RPMI8226 (cell line): ENCODE measurements at places on chromosomes 7 and 10.

- DNase-seq: peak; percentile 13
These were observed 185.8 kb downstream of the GRM8 start for GRCh38 chr7:127066974-127067373.

- no peak for DNase-seq
These were observed 55.7 kb upstream of the COL1A2 start for GRCh38 chr7:94338921-94339371.

DNA sequence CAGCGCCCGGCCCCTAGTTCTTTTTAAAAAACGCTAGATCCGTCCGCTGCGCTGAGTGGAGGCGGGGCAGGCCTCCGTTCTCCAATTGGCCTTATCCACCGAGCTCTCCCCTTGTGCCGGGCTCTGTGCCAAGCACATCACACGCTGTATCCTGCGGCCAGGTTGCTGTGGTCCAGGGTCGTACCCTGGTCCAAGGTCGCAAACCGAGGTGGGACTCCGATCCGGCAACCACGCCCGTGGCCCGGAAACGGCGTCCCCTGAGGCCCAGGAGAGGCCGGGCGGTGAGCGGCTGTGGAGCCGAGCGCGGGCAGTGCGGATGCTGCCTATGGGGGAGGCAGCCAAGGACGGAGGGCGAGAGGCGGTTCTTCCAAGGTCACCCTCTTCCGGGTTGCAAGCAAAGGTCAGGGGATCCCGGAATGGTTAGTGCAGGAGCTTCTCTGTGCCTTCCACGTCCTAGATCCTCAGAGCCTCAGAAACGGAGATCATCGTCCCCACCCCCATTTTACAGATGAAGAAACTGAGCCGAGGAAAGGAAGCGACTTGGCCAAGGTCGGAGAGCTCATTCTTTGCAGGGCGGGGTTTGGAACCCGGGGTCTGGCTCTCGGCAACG is 72.4 kb upstream of the LRRC4 start:
- DNase-seq: no peak

GRCh38 chr7:114048386-114049235 is 129.8 kb upstream of the PPP1R3A start:
- peak; percentile 72 for DNase-seq

DNA sequence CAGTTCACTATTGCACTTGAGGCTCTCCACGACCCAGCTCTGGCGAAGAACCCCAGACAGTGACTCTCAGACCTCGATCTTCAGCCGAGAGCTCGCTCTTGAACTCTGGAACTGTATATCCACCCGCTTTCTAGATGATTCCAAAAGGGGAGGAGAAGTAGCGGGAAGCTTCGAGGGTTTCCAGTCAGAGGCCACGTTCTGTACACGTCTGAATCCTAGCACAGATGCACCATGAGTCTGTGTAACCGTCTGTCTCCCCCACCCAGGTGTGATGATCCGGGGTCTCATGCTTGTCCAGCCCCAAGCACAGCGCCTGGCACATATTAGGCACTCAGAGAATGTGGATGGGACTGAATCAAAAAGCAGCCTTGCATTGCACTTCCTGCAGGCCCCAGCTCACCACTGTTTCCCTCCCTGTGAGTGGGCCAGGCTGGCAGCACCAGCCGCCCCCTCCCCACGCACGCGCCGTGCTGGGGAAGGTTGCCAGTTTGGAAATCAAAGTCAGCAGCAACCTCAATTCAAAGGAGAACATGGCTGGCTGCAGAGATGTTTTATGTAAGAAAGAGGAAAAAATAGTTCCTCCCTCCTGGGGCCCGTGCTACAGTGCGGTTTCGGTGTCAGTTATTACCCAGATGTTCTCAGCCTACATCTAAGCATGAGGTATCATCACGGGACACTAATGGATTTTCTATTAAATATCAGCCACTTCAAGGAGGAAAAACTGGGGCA is 5.7 kb downstream of the GRID2IP start:
- DNase-seq: peak; percentile 64

DNA sequence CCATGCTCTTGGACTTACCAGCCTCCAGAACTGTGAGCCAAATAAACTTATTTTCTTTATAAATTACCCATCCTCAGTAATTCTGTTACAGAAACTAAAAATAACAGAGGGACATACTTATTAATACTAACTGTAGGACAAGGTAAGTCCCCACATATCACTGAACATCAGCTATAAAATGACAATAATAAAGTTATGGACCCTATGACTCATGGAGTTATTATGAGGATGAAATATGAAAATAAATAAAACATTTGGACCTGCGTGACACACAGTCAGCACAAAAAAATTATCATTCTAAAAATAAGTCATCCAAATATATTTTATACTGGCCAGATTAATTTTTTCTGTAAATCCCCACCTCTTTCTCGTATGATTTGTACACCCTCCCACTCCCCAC is 34.9 kb upstream of the ELAPOR2 start:
- DNase-seq: no peak

- peak; percentile 93 for DNase-seq
These were observed 11.7 kb upstream of the ZNF680 start for GRCh38 chr7:64574540-64575099.

GRCh38 chr10:77422491-77423338 is 214.9 kb downstream of the KCNMA1 start:
- no peak for DNase-seq

DNA sequence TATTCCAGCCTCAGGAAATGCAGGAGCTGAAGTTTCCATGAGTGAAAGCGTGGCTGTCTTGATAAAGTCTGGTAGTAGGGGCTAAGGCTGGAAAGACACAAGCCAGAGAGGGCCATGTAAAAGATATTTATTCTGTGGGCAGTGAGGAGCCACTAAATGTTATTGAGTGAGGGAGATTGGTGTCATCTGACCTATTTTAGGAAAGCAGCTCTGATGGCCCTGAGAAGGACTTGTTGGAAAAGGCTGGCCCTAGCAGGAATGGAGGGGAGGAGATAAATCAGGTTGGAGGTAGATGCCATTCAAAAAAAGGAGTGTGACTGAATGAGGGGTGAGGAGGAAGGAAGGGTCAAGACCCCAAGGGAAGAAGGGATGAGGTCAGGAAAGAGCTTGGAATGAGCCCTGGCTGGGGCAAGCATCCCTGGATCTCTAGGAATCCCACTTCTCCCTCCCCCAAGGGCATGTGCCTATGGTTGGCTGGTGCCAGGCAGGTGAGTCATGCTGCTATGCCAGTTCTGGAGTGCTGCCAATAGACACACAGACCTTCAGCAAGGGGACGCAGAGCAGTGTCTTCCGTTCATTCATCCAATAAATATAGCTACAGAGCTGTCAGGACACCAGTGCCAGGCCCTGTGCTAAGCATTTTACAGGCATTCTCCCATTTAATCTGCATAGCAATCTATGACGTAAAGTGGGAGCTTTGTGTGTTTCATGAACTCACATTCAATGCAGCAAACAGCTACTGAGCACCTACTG is 2.0 kb downstream of the ANKRD2 start:
- DNase-seq: peak; percentile 90

GRCh38 chr7:9719303-9719702 is 1254.4 kb upstream of the PHF14 start:
- DNase-seq: no peak

GRCh38 chr10:90652519-90652918 is 205.3 kb downstream of the HTR7 start:
- no peak for DNase-seq

DNA sequence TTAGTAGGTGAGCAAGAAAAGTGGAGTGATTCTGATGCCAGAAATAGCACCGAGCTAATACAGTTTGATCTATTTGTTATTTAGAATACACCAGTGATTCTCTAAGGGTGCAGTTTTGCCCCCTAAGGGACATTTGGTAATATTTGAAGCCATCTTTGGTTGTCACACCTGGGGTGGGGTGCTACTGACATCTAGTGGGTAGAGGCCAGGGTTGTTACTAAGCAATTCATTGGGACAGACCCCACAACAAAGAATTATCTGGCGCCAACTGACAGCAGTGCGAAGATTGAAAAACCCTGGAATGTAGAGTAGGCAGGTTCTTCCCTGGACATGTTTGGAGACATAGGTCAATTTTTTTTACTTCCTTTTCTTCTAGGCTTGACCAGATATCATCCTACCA is 14.6 kb downstream of the PALS2 start:
- peak; percentile 16 for DNase-seq

GRCh38 chr10:122054048-122055025 is 65.4 kb downstream of the TACC2 start:
- peak; percentile 8 for DNase-seq

GRCh38 chr10:118307859-118308258 is 34.3 kb downstream of the FAM204A start:
- DNase-seq: no peak

GRCh38 chr7:46257761-46258448 is 336.8 kb upstream of the IGFBP3 start:
- peak; percentile 34 for DNase-seq

GRCh38 chr10:124474514-124475070 is 13.0 kb downstream of the LHPP start:
- DNase-seq: peak; percentile 52

DNA sequence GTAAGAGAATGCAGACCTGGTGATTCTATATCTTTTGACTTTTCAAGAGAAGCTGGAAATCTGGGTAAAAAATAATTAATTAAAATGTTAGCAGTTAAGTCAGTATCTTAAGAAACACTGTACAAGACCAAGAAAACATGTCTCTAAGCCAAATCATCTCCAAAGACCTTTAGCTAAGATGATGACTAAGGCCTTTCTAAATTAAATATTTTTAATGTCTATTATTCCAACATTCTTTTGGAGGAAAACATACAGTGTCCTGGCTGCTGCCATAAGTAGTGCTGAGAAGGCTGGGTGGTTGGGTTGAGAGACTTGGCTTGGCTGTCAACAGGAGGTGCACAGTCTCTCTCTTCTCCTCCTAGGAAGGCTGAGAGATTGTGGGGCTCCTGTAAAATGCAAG is 20.3 kb downstream of the STARD3NL start:
- no peak for DNase-seq

GRCh38 chr10:44878706-44879530 is 32.2 kb upstream of the TMEM72 start:
- no peak for DNase-seq

DNA sequence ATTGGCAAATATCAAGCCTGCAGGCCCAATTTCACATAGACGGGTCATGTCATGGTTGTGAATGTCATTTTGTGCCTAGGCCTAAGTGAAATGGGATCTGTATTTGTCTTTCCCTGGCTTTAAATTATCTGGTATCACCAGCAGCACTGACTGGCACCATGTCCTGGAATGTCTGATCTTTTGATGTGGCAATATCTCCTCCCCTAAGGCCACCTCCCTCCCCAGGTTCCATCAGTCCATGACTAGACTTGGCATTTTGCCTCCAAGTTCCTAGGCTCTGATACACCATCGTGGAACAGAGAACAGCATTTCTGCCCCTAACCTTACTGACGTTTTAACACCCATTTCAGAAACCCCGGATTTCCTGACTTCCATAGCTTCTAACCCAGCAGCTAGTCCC is 513.9 kb downstream of the GALNT17 start:
- DNase-seq: no peak

GRCh38 chr7:139370943-139371313 is 11.2 kb downstream of the LUC7L2 start:
- DNase-seq: no peak

GRCh38 chr7:18558503-18558902 is 63.0 kb downstream of the HDAC9 start:
- no peak for DNase-seq

GRCh38 chr10:69486922-69487730 is 35.9 kb downstream of the TSPAN15 start:
- DNase-seq: no peak

DNA sequence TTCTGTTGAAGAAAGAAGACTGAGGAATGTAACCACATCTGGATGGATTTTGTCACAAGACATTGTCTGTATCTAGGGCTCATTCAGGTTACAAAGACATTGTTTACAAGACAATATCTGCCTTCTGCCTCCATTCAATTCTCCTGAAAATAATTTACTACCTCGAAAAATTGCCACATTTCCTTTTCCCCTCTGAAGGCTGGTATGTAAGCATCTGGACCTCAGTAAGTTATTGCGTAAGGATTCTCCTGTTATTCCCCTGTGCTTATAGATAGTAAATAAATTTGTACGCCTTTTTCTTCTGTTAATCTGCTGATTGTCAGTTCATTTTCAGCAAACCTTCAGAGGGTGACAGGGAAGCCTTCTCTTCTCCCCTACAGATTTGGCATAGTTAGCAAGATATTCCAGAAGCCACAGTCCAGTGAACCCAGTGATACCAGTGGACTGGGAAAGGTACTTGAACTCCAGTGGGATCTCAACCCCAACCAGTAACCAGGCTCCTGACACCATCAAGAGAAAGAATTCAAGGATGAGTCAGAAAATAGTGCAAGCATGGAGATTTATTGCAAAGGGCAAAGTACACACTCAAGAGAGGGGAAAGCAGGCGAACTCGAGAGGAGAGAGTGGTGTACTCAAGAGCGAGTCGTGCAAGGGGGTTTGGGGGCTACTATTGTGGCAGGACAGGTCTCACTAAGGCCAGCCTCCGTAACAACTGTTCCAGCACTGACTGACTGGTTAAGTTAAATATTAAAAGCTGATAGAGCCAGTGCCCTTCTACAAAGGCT is 706.9 kb upstream of the GHITM start:
- DNase-seq: no peak

DNA sequence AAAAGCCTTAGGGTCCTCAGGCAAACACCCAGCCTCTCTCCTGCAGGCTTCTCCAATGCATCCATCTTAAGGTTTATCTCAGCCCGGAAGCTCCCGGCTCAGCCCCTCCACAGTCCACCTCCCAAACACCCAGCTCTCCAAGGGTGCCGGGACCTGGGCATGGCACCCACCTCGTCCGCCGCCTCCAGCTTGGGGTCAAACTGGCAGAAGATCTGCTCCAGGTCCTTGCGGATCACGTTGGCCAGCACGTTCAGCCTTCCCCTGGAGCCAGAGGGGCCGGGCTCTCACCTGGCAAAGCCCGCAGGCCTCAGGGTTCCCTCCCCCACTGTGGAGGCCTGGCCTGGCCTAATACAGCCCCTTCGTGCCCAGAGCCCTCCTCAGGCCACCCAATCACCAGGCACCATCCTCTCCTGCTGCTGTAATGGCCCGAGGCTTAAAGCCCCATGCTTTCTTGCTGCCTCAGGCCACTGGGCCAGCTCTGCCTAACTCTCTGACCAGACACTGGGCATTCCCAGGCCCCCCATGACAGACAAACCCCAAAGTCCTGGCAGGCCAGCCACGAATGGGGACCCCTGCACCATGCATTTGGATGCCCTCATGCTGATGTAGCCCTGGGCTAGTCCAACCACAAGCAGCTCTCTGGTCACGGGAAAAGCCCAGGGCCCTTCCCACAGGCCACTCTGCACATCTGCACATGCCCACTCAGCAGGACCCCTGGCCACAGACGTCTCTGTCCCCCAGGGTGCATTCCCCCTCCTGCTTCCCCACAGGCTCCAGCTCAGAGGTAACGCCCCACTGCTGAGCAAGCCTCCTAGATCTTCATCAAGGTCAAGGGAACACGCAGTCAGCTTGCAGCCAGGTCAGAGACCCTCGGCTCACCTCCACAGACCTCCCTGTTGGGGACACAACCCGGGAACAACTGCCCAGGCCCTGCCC is 12.3 kb downstream of the OGDHL start:
- DNase-seq: no peak
